ENCODE measurements at places on chromosomes 3 and 15.

DNA sequence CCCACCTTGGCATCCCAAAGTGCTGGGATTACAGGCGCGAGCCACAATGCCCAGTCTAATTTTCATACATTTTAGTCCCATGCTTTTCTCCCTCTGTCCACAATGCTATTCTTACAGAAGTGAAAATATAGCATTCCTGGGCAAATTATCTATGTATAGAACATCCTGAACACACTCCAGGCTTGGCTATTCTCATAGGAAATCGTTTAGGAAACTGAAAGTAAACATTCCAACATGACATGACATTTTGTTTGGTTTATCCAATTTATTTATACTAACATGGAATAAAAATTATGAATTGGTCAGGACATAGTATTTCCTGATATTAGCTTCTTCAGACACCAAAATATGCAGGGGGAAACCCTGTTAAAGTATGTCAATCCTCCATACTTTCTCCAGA is 52.6 kb downstream of the SYNM start:
- DNase-seq: no peak

DNA sequence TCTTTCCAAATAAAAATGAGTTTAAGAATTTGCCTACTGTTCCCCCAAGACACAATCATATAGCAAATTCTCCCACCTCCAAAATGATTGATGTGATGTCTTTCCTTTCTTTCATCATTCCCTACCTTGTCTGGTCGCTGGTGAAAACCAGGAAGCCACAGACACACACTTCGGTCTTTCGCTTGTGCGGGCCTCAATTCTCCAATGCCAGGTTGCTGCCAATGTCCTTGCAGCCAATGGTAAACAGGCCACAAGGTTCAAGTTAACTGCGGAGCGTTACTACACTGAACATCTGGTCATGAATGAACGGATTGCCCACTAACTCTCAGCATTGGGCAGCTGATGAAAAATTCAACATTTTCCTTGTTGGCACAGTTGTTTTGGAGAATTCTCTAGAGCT is 192.2 kb downstream of the FOXP1 start:
- no peak for DNase-seq

DNA sequence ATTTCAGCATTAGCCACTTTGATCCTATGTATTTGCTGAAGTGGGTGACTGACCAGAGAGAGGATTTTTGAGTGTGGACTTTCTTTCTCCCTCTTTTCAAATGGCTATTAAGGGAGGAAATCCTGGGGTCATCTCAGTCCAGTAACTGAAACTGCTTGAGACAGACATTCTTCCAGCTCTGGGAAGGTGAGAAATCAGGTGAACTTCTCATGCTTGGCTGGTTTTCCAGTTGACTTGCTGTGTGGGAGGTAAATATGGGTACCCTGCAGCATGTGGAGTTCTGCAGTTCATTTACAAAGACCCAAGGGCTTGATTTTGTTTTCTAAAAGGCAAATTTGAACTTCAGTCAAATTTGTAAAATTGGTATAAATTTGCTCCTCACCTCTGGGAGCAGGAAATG is 461.1 kb upstream of the TBL1XR1 start:
- DNase-seq: no peak

- peak; percentile 28 for DNase-seq
These were observed 25.6 kb upstream of the VPS8 start for GRCh38 chr3:184786280-184786941.

DNA sequence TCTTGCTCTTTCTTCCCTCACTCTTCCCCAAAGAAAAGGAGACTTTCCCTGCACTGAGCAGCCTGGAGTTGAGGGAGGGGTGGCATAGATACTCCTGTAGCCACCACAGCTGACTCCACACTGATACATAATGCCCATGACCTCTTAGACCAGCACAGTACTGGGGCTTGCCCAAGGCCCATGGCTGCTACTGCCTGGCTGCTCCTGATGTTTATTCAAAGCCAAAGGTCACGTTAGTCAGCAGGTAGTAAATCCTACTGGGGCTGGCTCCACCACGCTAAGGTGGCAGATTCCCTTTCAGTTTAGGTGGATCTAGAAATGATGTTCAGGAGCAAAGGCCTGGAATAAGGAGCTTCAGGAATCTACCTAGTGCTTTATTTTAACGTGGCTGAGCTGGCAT is 212.7 kb downstream of the C3orf38 start:
- DNase-seq: no peak

- no peak for DNase-seq
These were observed 23.6 kb downstream of the VGLL4 start for GRCh38 chr3:11619946-11620652.
